Activated gamma-delta T cell (primary cell): ENCODE measurements at places on chromosomes 4 and X.

DNA sequence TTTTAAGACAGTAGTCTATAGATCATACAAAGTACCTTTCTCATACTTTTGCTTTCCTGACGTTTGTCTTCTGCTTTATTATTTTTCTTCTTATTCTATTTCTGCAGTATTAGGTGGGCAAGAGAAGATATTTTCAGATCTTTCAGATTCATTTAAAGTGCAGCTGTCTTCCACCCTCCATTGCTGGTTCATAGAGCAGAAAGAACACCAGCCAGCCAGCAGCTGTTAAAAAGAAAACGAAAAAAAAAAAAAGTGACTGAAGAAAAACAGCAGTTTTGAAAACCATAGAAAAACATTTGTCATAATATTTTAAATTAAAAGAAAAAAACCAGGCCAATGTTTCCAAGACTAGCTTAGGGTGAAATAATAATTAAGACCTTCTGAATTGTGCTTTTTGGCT is 42.9 kb downstream of the SMAD1 start:
- no peak for DNase-seq

- no peak for DNase-seq
These were observed 642.3 kb upstream of the BOD1L1 start for GRCh38 chr4:14269824-14270223.

- DNase-seq = no peak
These were observed 44.7 kb upstream of the FGF13 start for GRCh38 chrX:138756234-138756633.

DNA sequence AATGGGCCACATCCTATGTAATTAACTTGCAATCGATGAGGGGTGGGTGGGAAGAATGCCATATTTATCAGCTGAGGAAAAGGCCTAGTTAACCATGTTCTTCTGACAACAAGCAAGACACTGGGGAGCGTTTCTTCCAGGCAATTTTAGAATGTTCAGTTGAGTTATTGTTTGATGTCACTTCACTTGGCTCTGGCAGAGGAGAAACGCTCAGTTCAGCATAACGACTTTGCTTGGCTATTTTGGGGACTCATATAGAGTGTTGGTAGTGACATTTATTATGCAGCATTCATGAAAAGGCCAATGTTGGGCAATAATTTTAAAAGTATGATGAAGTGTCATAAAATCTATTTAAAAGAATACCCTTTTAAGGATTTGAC is 648 bp downstream of the SYNPO2 start:
- DNase-seq = no peak

GRCh38 chr4:37095925-37096324 is 148.6 kb upstream of the NWD2 start:
- DNase-seq = no peak

DNA sequence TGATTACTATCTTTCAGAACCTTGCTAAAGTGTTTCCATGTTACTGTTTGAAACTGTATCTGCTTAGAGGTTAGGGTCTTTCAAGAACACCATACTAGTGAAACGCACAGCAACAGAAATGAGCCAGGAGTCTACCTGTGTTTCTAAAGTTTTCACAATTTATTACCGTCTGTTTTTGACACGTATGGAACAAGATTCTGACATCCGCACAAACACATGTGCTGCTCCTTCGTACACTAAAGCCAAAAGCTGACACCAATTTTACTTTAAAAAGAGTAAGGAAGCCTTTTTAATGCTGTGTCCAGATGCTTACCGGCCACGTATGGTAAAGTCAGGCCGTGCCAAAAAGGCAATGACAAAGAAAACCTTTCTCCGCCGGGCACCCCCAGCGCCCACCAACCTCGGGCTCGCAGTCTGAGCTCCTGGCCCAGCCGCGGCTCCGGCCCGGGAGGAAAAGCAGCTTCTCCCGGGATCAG is 532 bp downstream of the RPS4X start:
- no peak for DNase-seq

DNA sequence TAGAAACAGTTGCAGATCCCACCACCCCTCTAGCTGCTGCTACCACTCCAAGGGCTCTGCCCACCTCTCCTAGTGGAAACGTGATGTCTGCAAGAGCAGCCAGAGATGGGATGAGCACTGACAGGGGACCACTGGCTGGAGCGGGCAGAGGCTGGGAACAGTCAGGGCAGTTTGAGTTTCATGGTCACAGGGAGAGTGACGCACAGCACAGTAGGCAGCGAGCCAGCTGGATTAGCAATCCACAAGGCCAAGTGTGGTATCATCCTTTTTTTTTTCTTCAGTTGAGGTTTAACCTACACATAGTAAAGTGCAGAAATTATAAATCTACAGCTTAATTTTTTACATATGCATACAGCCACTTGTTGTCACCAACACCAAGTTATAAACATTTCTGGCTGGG is 6.4 kb upstream of the SCML2 start:
- DNase-seq = no peak

DNA sequence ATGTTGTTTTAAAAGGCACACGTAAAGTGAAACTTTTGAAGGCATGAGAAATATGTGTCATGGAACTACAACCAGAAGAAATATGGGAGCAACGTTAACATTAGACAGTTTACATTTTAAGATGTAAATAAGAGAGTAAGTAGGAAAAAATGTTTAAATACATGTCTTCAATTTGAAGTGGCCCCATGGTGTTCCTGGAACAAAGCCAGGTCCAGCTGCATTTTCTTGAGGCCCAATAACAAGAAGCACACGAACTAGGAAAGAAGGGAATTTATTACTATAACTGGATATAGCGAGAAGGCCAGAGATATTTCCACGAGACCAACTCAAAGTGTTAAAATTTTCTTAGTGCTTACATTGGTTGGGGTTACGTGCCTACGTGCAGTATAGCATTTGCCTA is 458.1 kb downstream of the KCTD8 start:
- DNase-seq = no peak

DNA sequence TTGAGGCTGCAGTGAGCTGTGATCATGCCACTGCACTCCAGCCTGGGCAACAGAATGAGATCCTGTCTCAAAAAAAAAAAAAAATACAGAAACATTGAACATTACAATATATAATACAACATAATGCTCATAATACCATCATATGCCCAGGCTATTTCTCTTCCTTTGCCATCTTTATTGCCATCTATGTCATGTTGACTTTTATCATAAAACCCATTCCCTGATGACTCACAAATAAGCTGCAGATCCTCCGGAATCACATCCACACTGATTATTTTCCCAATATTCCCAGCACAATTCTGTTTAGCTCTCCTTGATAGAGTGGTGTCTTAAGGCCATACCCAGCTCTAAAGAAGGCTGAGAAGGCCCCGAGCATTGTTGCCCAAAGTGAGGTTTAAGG is 9.2 kb upstream of the FBXW7 start:
- no peak for DNase-seq
